ENCODE measurements at places on chromosomes 6 and 20.
A peak's percentile ranks its signal among the peaks of the same experiment; 100 is the strongest.

DNA sequence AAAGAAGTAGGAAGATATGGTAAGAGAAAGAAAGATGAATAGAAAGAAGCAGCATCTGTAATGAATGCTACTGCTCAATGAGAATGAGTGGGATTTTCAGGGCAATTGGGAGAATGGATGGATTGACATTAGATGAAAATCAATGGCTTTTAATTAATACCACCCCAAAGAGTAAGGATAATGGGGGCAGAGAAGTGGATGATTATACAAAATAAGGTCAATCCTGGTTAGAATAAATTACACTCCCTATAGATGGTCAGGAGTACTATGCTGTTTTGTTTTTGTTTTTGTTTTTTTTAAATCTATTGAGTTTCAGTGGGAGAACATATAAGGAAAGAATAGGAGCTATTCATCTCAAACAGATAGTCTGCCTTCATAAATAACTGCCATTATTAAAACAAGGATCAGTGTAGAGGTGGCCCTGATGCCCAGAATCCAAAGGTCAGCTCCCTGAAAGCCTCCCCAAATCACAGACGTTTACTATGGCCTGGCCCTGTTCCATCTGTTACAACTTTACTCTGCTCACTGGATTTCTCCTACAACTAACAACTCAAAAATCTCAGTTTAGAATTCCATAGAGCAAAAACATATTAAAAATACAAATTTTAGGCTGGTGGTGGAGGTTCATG lies 535.4 kb upstream of the NRSN1 start:
- DNase-seq, result no peak

GRCh38 chr20:37454636-37455385 lies 66.2 kb upstream of the NNAT start:
- no peak for DNase-seq

DNA sequence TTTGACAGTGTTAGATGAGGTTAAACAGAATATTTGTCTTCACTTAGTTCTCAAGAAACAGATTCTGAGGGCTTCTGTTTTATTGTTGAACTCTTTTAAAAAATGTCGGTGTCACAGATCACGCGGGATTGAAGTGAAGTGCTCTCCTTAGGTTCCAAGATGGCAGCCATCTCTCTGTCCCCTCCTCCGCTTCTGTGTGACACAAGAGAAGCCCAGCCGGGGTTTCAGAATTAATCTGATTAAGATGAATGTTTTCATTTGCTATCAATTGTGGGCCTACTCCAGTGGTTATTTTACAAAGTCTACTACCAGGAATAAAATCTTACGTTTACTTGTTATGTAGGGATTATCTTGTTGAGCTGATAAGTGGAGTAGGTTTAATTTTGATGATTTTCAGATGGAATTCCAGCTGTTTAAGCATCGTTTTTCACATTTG lies 10.9 kb downstream of the HIVEP1 start:
- no peak for DNase-seq

DNA sequence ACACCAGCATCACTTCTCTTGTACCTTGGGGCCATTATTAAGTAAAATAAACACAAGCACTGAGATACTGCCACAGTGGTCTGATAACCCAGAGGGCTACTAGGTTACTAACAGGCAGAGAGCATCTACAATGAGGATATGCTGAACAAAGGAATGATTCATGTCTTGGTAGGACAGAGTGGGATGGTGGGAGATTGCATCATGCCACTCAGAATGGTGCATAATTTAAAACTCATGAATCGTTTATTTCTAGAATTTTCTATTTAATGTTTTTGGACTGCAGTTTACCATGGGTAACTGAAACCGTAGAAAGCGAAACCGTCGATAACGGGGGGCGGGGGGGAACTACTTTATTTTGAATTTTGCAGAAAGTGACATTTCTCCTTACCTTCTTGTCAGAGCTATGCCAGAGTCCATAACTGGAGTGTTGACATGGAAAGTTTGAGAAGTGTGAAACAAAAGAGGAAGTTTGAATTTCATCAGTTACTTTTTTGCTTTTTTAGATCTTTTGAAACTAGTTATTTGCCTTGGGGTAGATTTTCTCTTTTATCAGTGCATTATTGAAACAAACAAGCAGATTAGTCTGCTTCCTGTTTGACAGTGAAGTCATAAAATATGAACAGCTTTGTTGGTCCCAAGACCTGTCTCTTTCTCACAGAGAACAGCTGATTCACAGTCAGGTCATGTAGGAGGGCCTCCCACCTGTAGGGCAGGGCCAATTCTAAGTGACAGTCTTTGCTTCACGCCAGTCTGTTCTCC lies 124.9 kb downstream of the KLHL32 start:
- no peak for DNase-seq

GRCh38 chr20:19114410-19114809 lies 98.0 kb upstream of the SLC24A3 start:
- DNase-seq, result no peak

DNA sequence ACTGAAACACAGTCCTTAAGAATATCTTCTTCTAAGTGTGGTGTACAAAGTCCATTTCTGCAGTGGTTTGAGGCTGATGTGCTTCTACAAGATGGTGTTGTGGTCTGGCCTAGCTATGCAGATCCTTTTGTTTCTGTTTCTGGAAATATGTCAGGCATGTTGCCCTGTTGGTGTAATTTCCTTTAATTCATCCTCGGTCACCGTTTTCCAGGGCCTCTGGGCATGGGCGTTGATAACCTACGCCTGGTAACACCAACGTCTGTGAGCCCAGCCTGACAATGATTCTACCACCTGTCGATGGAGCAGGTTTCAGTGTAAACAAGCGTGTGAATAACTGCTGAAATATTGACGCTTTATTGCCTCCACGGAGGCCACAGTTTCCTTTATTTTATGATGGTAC lies 33.3 kb upstream of the AFDN start:
- no peak for DNase-seq

- DNase-seq, result no peak
These were observed 82.6 kb downstream of the SERAC1 start for GRCh38 chr6:158085261-158086053.

DNA sequence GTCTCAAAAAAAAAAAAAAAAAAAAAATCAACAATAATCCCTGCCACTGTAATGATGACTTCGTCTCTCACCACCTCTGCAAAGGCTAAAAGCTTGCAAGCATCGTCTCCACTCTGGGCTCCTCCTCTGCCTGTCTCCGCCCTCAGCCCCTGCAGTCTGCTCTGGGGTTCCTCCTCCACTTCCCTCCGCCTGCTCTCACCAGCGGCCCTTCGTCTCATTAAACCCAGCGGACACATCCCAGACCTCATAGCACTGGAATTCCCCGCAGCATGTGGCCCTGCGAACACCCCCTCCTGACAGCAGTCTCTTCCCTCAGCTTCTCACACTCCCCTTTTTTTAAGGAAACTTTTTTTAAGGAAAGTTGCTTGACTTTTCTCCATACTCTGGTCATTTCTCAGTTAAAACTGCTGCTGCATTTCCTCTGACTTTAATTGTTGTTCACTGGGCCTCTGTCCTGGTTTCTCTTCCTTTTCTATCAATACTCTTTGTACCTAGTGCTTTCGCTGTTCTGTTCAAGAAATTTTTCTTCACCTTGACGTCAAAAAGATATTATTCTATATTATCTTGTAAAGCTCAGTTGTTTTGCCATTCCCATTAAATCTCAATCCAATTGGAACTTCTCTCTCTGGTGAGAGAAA lies 70.9 kb upstream of the PLEKHG1 start:
- peak; percentile 56 for DNase-seq

- no peak for DNase-seq
These were observed 511 bp downstream of the VARS1 start for GRCh38 chr6:31794866-31795615.

GRCh38 chr6:139702706-139703105 lies 328.3 kb upstream of the CITED2 start:
- DNase-seq, result no peak

GRCh38 chr20:39025883-39026282 lies 63.7 kb downstream of the DHX35 start:
- no peak for DNase-seq

GRCh38 chr20:63099456-63100173 lies 92.9 kb upstream of the BHLHE23 start:
- no peak for DNase-seq

DNA sequence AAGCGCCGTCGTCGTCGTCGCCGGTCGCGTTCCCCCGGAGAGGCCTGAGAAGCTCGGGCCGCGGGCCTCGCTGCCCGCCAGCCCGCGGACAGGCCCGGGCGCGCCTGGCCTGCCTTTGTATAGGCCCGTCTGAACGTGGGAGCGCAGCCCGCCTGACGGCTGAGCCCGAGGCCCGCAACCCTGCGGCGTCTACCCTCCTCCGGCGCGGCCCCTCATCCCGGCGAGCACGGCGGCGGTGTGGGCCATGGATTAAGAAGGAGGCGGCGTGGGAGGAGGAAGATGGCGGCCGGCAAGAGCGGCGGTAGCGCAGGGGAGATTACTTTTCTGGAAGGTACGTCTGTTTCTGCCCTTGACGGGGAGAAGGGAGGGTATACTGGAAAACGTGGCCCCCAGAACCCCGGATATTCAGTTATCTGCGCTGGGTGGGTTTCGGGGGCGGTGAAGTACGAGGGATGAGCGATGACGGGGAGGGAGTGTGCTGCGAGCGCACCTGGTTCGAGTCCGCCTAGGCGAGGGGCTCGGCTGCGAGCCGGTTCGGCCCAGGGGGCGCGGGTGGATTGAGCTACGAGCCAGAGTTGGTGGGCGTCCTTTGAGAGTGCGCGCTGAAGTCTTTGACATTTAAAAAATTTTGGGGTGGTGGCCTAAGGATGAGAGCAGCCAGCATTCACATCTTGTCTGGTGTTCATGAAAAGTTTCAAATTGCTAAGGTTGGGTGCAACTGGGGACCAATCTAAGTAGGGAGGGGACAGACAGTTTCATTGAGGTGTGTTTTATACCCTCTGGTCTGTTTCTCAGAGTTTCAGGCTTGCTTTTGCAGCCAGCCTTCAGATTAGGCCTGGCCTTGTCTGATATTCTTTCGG lies 796 bp downstream of the SENP6 start:
- peak; percentile 29 for DNase-seq

GRCh38 chr6:44012078-44012493 lies 115.2 kb downstream of the MRPL14 start:
- DNase-seq, result peak; percentile 93

DNA sequence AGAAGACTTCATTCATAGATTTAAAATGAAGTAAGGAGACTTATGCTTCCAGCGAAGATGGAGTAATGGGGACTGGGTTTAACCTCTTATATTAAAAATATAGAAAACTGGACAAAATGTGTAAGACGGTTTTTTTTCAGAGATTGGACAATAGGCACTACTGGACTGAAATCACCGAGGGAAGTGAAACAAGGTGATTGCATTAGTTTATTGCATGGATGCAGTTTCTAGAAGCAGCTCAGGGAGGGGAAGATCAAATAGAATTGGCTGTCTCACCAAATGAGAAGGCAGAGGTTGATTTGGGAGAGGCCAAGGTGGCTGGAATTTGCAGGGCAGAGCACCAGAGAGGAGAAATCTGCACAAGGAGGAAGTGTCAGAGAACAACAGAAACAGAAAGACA lies 162.6 kb downstream of the DNAH8 start:
- DNase-seq, result no peak
